ENCODE measurements at places on chromosomes 13 and 19.

GRCh38 chr13:107301724-107302374 lies 733.9 kb upstream of the ARGLU1 start:
- DNase-seq: no peak

DNA sequence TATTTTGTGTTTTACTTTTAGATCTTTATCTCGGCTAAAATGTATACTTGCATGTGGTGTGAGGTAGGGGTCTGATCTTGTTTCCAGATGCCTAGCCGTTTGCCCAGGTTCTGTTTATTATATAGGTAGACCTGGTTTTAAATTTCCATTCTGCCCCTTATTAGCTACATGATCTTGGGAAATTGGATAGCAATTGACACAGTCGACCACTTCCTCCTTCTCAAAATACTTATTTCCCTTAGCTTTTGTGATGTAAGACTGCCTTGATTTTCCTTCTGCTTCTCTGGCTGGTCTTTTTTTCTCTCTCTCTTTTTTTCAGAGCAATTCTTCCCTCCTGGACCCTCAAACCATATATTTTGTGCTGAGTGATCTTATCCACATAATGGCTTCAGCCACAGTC lies 3.0 kb upstream of the PGLYRP1 start:
- DNase-seq: no peak

DNA sequence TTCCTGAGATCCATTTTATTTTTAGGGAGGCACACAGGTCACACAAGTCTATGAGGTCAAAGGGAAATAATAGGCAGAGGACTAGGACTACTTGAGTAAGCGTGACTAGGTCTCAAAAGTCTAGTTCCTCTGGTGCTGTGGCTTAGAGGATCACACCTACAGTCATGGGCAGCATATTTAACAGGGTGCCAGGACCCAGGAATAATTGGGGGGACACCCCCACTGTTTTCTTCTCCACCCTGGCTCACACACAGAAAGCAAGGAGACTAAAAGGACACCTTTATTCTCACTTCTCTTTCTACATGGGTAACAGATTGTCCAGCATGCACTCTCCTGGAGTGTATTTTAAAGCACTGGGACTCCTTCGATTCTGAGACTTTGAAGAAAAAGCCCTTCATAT lies 26.2 kb downstream of the OXGR1 start:
- DNase-seq: no peak

- DNase-seq: no peak
Observed at GRCh38 chr13:19057588-19058340, 123.9 kb downstream of the TUBA3C start.

DNA sequence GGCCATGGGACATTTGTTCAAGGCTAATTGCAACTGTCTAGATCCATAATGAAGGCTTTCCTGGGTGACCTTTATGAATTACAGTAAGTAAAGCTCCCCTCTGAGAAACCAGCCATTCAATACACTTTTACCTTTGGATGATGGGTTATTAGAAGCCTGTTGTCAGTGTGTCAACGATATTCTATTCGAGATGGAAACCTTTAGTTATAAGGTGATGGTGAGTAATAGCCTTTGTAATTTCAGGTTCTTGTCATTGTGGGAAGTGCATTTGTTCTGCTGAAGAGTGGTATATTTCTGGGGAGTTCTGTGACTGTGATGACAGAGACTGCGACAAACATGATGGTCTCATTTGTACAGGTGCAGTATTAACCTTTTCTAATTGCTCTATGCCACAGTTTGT lies 261.7 kb downstream of the ITGBL1 start:
- no peak for DNase-seq
